ENCODE measurements at places on chromosomes 5 and 9. TPM values are rescaled to one million over a fixed set of nuclear protein-coding genes. Genes with fewer than 3 reads are reported as not detected.

SLC36A2 gene
- total RNA-seq = not detected

OLFM1 gene
- 0.98 TPM for total RNA-seq

NEUROG1 gene
- total RNA-seq = not detected

SLC34A3 gene
- total RNA-seq = not detected

RORB gene
- under 0.01 TPM for total RNA-seq

SPRY4 gene
- total RNA-seq = 30.2 TPM

SPATA31D1 gene
- not detected for total RNA-seq

KCNMB1 gene
- total RNA-seq = not detected

PCDHA3 gene
- under 0.01 TPM for total RNA-seq

NOXA1 gene
- 2.0 TPM for total RNA-seq

PCDHGA6 gene
- total RNA-seq = 7.2 TPM

All from vein endothelial cell (primary cell).